NCI-H1694 treated with DMSO at 0.1 percent for 48 hours (cell line): ENCODE measurements at places on chromosomes 2 and 18.

- no peak for DNase-seq
Observed at GRCh38 chr2:167874812-167875211, 372.6 kb downstream of the STK39 start.

- DNase-seq = no peak
Observed at GRCh38 chr2:101047774-101048173, 45.7 kb downstream of the RPL31 start.

DNA sequence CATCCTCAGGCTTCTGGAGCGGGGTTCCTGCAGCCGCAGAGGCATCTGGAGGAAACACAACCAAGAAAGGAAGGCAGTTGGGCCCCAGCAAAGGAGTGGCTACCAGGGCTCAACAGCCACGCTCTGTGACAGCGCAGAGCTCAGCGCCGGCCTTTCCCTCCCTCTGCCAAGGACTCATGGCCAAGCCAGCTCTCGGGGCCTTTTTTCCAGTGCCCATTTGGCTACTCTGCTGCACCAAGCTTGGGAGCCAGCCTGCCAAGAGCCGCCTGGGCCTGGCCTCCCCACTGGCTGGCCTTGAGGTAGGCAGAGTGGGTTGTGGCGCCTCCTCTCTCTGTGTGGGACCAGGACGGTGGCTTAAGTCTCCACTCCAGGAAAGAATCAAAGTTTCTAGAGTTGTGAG, 7.2 kb upstream of the CCDC74A start:
- no peak for DNase-seq

GRCh38 chr2:113872201-113872600, 17.7 kb upstream of the ACTR3 start:
- no peak for DNase-seq

DNA sequence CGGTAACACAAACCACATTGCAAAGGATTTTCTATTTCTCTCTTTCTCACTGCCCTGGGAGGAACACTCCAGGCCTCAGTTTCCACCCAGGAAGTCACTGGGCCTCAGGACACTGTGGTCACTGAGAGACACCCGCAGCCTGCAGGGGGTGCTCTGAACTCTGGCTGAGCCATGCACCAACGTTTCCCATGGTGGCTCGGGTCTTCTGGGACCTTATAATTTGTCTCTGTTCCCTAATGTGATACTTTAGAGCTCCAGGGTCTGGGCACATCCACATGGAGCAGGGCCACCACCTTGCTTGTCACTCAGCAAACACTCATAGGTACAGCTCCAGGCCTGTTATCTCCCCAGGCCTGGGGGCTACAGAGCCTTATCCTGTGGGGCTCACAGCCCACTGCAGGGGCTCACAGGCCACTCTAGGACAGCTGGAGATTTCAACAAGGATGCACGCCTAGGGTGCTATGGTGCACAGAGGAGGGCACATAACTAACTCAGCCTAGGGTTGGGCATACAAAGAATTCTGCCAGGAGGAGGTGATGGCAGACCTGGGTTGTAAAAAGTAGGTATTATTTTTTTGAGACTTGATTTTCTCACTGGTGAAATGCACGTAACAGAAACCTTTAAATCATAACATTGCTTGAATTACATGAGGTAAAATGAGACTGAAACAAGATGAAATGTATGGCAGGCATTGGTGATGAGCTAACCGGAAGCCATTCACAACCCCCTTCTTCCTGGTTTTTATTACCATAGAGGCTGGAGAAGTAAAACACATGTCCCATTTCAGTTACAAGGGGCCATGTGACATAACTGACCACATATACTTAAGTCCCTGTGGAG, 3.0 kb upstream of the HS1BP3 start:
- DNase-seq = no peak

GRCh38 chr2:174892546-174892945, 112.6 kb downstream of the CHN1 start:
- DNase-seq = no peak

DNA sequence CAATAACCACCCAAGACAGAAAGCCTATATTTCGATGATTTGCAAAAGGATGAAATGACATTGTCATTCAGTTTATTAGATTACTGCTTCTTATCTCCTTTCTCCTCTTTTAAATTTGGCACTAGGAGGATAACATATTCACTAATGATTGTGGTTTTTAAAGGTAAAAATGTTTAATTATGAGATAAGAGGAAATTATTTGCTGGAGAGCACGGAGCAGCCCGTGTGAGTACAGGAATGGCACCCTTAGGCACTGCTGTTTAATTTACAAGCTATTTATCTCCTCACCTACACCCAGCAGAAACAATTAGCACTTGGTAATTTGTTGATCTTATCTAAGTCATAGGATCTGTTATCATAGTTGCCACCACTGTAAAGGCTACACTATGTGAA, 87.4 kb upstream of the SP3 start:
- DNase-seq = no peak

DNA sequence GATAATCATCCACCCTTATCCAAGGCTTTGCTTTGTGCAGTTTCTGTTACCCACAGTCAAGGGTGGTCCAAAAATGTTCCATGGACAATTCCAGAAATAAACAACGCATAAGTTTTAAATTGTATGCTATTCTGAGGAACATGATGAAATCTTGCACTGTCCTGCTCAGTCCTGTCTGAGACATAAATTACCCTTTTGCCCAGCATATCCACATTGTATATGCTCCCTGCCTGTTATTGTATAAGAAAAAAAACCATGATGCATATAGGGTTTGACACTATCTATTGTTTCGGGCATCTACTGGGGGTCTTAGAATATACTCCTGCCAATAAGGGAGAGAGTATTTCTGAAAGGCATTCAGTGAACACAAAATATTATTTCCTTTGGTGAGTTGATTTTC, 24.0 kb downstream of the LRRTM1 start:
- no peak for DNase-seq

DNA sequence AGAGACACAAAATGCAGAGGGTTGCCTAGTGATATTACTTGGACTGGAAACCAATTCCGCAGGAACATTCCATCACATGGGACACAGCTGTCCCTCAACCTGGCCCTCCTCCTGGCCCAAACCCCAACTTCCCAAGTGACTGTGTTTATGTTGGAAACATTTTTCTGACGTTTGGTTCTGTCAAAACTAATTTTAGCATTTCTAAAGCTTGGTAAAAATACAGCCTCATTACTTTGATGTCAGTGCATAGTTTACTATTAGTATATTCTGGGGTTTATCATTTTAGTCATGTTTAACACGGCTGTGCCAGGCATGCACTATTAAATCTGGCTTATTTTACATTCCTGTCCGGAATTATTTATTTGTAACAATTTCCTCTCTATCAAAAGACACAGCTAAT, 69.9 kb downstream of the GLI2 start:
- no peak for DNase-seq

DNA sequence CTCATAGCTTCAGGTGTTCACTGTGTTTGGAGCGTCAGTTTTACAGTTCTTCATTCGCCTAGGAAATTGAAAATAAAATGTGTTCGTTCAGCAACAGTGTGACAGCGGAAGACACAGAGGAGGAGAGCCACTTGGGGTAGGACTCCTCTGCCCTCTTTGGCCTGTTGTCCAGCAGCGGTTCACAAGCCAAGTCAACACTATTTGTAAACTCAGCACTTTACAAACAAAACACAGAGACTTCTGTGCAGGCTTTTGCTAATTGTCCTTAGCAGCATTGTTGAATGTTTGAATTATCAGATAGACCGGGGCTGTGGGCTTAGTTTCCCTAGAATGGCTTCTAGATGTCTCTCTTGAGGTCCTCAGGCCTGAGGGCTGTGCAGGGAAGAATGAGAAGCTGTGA, 73.2 kb downstream of the TNFRSF11A start:
- DNase-seq = no peak

DNA sequence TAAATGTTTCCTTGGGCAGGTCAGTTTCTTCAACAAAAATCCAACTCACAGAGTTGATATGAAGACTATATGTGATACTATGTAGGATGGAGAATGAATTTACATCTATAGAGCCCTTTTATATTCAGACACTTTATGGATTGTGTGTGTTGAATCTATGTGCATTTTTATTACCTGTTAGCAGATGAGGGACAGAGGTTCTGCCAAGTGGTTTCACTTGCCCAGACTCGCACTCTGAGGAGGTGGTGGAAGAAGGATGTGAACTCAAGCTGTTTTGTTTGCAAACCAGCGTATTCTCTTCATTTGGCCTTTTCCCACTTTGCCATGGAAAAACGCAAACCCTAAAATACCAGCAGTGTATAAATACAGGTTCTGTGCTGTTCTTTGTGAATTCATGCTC, 237.6 kb downstream of the TDRD15 start:
- no peak for DNase-seq

- peak; percentile 34 for DNase-seq
Observed at GRCh38 chr2:66698091-66698490, 263.2 kb downstream of the MEIS1 start.

- DNase-seq = no peak
Observed at GRCh38 chr2:31387850-31388249, 26.7 kb downstream of the XDH start.

DNA sequence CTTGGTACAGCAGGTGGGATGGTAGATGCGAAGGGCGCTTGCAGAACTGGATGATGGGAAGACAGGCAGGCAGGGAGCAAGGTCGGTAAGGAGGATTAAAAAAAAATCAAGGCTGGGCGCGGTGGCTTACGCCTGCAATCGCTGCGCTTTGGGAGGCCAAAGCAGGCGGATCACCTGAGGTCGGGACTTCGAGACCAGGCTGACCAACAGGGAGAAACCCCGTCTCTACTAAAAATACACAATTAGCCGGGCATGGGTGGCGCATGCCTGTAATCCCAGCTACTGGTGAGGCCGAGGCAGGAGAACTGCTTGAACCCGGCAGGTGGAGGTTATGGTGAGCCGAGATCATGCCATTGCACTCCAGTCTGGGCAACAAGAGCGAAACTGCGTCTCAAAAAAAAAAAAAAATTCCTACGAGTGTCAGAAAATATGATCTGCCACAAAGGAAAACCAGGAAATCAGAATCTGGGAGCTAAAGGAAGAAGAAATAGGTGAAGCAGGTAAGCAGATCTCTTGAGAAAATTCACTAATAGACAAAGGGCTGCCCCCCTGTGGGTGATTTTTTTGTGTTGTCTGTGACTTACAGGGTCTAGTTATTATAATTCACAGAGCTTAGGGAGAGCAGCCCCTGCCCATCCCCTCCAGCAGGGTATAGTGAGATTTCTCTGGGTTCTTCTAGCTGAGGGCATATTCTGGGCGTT, 46.2 kb downstream of the C2orf42 start:
- no peak for DNase-seq

- peak; percentile 91 for DNase-seq
Observed at GRCh38 chr2:47225061-47225783, 70.1 kb upstream of the STPG4 start.

GRCh38 chr2:187011206-187011832, 162.3 kb upstream of the ZSWIM2 start:
- DNase-seq = no peak

DNA sequence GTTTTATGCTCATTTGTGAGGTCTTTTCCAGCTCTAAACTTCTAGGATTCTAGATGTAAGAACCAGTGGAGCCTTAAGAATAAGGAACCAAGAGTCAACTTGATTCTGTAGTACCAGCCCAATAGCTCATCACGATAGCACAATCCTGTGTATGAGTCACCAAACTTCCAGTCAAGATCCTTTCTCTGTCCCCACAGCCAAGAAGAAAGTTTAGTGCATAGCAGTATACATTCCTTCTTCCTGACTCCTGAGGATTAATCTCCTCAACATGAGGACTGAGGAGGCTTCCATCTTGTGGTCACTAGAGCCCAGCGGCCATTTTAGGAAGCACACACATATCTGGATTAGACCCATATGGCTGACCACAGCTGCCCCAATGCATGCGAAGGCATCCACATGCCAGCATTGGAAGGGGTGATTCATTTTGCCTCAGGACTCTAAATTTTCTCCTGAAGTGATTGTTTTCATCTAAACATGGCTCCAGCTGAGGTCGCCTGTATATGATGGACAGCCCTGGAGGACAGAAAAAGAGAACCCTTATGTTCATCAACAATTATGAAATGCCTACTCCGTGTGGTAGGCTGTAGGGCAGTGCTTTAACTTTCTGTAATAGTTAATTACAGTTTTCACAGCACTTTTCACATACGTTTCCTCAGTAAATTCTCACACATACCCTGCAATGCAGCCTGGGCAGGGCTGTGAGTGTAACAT, 53.5 kb downstream of the RASGRP3 start:
- DNase-seq = no peak

GRCh38 chr2:142037744-142038143, 93.1 kb downstream of the LRP1B start:
- DNase-seq = no peak
